Left ventricle myocardium inferior (tissue), 1 donor: ENCODE measurements at places on chromosomes 5 and 9. TPM values are rescaled to one million over a fixed set of nuclear protein-coding genes. Genes with fewer than 3 reads are reported as not detected.
A peak's percentile ranks its signal among the peaks of the same experiment; 100 is the strongest.

The PSMB7 gene
- 159 TPM for total RNA-seq

The FRMD3 gene
- 131 TPM for total RNA-seq

The SLC46A2 gene
- total RNA-seq = not detected

The SNX18 gene
- 28.7 TPM for total RNA-seq

The KLHL3 gene
- total RNA-seq = 26.3 TPM

The GARIN3 gene
- total RNA-seq = not detected

The ADGRD2 gene
- total RNA-seq = not detected

The TAF11L7 gene
- total RNA-seq = not detected

The ZER1 gene
- total RNA-seq = 61.6 TPM

The NTRK2 gene
- 3.8 TPM for total RNA-seq

The PDE6A gene
- 0.22 TPM for total RNA-seq

The FABP6 gene
- 1.6 TPM for total RNA-seq

GRCh38 chr5:168609806-168610482 is 30.8 kb upstream of the PANK3 start:
- no peak for DNase-seq

- no peak for DNase-seq
Measured at GRCh38 chr5:175813943-175814630, 57.3 kb upstream of the CPLX2 start.

GRCh38 chr9:86099701-86100364 is 475 bp upstream of the GOLM1 start:
- DNase-seq = peak; percentile 32

GRCh38 chr5:62306323-62306895 is 403 bp downstream of the KIF2A start:
- DNase-seq = no peak

DNA sequence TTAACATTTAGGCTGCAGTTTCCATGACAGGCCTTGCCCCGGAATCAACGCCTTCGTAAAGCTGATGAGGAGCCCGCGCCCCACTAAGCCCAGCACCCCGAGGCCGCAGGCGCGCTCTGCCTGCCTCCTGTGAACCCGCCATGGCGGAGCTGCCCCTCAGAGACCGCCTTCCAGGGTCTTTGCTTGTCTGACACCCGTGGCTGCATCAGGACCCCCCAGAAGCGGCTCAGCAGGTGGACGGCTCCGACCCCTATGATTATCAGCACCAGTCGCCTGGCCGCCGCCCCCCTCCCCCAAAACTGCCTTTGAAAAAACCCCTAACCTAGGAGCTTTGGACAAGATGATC is 507 bp upstream of the DPH7 start:
- DNase-seq = no peak

DNA sequence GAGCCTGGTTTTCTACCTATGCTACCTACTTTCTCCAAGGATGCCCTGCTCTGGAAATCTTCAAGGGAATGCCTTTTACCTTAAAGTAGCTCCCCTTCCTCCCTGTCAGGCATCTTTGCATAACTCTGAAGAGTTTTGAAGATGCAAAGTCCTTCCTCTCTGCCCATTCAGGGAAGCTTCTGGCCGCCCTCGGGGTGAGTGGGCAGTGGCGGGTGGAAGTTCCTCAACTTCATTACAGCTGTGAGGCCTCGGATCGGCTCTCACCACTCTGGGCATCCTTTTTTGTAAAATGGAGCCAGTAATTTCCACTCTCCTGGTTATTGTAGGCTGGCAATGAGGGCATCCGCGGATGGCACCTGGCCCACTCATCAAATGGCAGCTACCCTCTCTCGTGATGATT is 31.7 kb upstream of the STXBP1 start:
- no peak for DNase-seq

- no peak for DNase-seq
Measured at GRCh38 chr9:38026840-38027527, 42.0 kb downstream of the SHB start.

DNA sequence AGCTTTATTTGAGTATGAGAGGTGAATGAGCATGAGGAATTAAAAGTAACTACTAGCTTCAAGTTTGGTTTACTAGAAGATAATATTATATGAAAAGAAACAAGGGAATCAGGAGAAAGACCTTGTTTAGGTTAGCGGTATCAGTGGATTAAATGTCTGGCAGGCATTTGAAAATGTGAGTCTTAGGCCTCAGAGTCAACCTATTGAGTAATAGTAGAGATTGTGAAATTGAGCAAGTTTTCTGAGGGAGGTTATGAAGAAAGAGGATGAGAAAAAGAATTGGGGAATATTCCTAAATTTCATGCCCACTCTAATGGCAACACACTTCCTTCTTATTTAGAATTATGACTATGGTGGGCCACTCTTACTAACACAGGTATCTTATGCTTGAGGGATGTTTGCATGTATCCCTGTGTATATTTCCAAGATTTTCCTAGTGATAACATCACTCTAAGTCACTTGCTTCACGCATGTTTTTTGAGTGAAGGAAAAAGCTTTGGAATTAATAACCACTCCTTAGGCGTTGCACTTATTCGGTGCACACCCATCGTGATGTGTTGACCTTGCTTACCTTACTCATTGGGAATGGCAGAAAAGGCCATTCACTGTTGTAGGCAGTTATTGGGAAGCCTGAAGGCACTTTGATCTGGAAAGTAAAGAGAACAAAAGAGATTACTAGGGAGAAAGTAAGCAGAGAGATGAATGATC is 8.2 kb upstream of the ELL2 start:
- DNase-seq = no peak

- no peak for DNase-seq
Measured at GRCh38 chr9:87290241-87291052, 207.2 kb upstream of the DAPK1 start.

DNA sequence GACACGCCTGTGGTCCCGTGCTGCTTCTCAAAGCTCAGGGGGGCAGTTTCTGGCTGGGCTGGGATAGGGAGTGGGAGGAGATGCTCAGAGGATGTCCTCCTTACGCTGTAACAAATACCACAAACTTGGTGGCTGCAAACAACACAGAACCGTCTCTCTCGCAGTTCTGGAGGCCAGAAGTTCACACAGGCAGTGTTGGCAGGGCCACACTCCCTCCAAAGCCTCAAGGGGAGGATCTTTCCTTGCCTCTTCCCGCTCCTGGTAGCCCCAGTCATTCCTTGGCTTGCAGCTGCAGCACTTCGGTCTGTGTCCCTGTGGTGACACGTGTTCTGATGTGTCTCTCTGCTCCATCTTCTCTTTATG is 10.4 kb upstream of the ORM1 start:
- DNase-seq = no peak

- DNase-seq = no peak
Measured at GRCh38 chr9:76316069-76316468, 78.2 kb downstream of the RFK start.

- no peak for DNase-seq
Measured at GRCh38 chr5:2387634-2388325, 363.7 kb downstream of the IRX2 start.

DNA sequence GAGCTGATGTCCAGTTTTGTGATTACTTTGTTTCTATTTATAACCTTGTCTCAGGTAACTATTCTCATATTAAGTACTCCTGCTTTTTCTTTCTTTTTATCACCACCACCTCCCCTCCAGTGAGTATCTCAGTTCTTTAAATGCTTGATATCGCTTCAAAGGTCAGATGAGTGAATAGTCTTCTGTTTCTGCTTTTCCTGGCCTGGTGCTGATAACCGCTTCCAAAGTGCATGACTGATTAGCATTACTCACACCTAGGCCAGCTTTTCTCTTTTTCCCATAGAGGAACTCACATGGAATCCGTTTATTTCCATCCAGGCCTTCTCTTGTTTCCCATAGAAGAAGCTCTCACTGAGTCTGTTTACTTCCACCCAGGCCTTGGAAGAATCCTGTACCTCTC is 3.2 kb downstream of the SLC36A1 start:
- DNase-seq = no peak

- DNase-seq = no peak
Measured at GRCh38 chr5:101796427-101796826, 499.7 kb downstream of the SLCO4C1 start.

DNA sequence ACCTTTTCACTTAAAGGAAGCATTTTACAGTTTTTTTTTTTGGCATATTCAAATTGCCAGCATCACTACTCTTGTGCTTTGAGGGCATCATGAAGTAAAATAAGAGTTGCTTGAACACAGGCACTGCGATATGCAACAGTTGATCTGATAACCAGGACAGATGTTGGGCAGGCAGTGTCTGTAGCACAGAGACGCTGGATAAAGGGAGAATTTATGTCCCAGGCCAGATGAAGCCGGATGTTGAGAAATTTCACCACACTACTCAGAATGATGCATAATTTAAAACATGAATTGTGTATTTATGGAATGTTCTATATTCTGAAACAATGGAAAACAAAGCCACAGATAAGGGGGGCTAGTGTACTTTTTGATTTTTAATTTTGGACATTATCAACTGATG is 71.4 kb downstream of the SLC12A2 start:
- no peak for DNase-seq

GRCh38 chr5:168118042-168118668 is 173.3 kb upstream of the WWC1 start:
- no peak for DNase-seq

DNA sequence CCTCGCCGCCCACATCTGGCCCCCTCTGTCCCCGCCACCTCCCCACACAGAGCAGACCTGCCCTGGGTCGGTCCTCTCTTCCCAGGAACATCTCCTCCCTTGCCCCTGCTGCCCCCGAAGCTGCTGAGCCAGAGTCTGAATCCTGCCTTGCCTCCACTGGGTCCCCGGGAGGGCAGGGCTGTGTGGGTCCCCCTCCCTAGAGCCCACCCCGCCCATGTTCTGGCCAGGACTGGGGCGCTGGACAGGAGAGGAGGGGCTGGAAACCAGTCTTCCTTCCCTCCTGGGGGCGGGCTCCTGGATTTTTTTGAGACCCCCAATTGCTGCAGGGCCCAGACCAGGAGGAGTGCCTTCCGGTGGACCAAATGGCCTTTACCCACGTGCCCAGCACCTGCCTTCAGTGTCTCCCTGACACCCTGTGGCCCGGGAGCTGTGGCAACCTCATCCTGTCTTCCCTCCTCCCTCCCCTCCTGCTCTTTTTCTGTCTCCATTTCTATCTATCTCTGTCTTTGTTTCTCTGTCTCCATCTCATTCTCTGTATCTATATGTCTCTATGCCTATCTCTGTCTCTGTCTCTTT is 12.1 kb downstream of the MRPL36 start:
- DNase-seq = no peak
